A549 treated with CORT108297 at 1 μM for 4 hours (cell line): ENCODE measurements at places on chromosomes 5 and 9. TPM values are rescaled to one million over a fixed set of nuclear protein-coding genes. Genes with fewer than 3 reads are reported as not detected.

The FRMD3 gene
- total RNA-seq: 2.2 to 3.3 TPM (median 2.9 TPM) in 5 replicates

The SMIM33 gene
- total RNA-seq: not detected in 5 replicates

The SLC4A9 gene
- 0.05 TPM in 1 of 5 replicates, not detected in the others for total RNA-seq

The CD14 gene
- total RNA-seq: 4.2 to 5.3 TPM (median 4.5 TPM) in 5 replicates

The ZSWIM6 gene
- total RNA-seq: 4.6 to 6.0 TPM (median 5.5 TPM) in 5 replicates

The RECK gene
- 5.6 to 6.9 TPM (median 5.7 TPM) in 5 replicates for total RNA-seq

The TEX48 gene
- total RNA-seq: not detected in 5 replicates

The ARL10 gene
- total RNA-seq: 0.23 to 0.61 TPM (median 0.35 TPM) in 5 replicates

The GAS1 gene
- total RNA-seq: 0.05 to 0.15 TPM (median 0.11 TPM) in 5 replicates

The UGT3A1 gene
- not detected in 5 replicates for total RNA-seq

The FOXD4L6 gene
- total RNA-seq: 0.06 TPM in 1 of 5 replicates, not detected in the others

The PPP3R2 gene
- not detected in 5 replicates for total RNA-seq

The HMCN2 gene
- 0.05 to 0.12 TPM (median 0.07 TPM) in 5 replicates for total RNA-seq

The ANKDD1B gene
- 0.05 to 0.09 TPM (median 0.05 TPM) in 3 of 5 replicates, not detected in the others for total RNA-seq

The IL5 gene
- not detected in 5 replicates for total RNA-seq

The ECM2 gene
- total RNA-seq: 0.13 to 0.30 TPM (median 0.19 TPM) in 5 replicates

The UNC5A gene
- 0.15 to 0.38 TPM (median 0.31 TPM) in 5 replicates for total RNA-seq

The CDKN2B-AS1 gene
- not detected in 5 replicates for total RNA-seq

The GCNT4 gene
- 0.39 to 0.47 TPM (median 0.43 TPM) in 5 replicates for total RNA-seq

The IL9 gene
- total RNA-seq: not detected in 5 replicates

The SOHLH1 gene
- not detected in 5 replicates for total RNA-seq

The NUTM2G gene
- 0.03 TPM in 1 of 5 replicates, not detected in the others for total RNA-seq

The SH2D3C gene
- 0.06 to 0.36 TPM (median 0.06 TPM) in 5 replicates for total RNA-seq

The ALDH1A1 gene
- total RNA-seq: 4,385 to 6,290 TPM (median 5,173 TPM) in 5 replicates

The CCNJL gene
- total RNA-seq: 11.0 to 15.4 TPM (median 13.6 TPM) in 5 replicates

The SLC6A18 gene
- not detected in 5 replicates for total RNA-seq

The DIRAS2 gene
- total RNA-seq: 0.01 to 0.07 TPM (median 0.02 TPM) in 3 of 5 replicates, not detected in the others

The FAM151B gene
- total RNA-seq: 1.1 to 1.8 TPM (median 1.4 TPM) in 5 replicates

The CACFD1 gene
- total RNA-seq: 2.8 to 4.9 TPM (median 4.9 TPM) in 5 replicates

The WWC1 gene
- 84.1 to 103 TPM (median 88.0 TPM) in 5 replicates for total RNA-seq

The CER1 gene
- not detected in 5 replicates for total RNA-seq

The NR5A1 gene
- total RNA-seq: 0.03 to 0.06 TPM (median 0.03 TPM) in 4 of 5 replicates, not detected in the other

The HAPLN1 gene
- total RNA-seq: not detected in 5 replicates

The EGR1 gene
- total RNA-seq: 7.1 to 12.8 TPM (median 9.9 TPM) in 5 replicates
